Fibroblast of skin of right biceps (primary cell): ENCODE measurements at places on chromosomes 2 and 18.

DNA sequence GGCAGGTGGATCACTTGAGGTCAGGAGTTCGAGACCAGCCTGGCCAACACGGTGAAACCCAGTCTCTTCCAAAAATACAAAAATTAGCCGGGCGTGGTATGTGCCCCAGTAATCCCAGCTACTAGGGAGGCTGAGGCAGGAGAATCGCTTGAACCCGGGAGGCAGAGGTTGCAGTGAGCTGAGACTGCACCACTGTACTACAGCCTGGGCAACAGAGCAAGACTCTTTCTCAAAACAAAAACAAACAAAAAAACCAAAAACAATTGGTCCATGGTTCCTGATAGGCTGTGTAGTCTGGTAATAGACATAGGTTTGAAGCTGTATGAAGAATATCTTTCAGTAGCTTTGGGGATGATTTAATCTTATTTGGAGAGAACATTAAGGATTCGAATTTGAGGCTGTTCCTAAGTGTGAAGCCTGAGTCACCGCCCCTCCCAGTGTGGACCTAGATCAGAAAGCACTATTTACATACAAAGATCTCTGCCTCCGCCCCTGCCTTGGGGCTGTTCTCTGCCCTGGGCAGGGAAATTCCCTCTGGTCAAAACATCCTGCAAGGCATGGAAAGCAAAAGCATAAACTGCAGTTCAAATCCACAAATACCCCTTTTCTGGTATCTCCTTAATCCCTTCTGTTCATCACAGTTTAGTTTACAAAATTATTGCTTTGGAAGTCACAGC, 52.8 kb upstream of the PMAIP1 start:
- DNase-seq, result no peak

DNA sequence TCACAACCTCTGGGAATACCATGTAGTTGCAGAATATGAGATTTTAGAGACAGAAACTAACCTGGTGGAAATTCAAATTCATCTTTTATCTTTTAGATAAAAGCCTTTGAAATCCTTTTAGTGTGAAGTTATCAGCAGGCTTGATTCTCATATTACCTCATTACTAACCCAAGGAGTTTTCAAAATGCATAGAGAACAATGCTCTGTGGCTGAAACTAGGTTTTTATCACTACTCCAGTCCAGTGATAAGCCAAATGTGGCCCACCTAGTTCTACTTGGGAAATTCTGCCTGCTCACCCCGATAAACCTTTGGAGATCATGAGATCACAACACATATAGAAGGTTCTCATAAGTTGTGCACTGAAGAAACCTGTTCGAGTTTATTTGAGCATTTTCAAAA, 121.7 kb downstream of the MMADHC start:
- no peak for DNase-seq

- DNase-seq, result peak; percentile 66
Measured at GRCh38 chr2:207632575-207633493, 7.6 kb upstream of the METTL21A start.

- DNase-seq, result no peak
Measured at GRCh38 chr18:35289727-35290093, 319 bp downstream of the ZSCAN30 start.

- peak; percentile 77 for DNase-seq
Measured at GRCh38 chr2:215269397-215270117, 42.3 kb upstream of the ATIC start.

- DNase-seq, result no peak
Measured at GRCh38 chr2:110866045-110866444, 133.7 kb downstream of the ACOXL start.

- DNase-seq, result peak; percentile 36
Measured at GRCh38 chr2:234998404-234999211, 46.8 kb downstream of the SH3BP4 start.

DNA sequence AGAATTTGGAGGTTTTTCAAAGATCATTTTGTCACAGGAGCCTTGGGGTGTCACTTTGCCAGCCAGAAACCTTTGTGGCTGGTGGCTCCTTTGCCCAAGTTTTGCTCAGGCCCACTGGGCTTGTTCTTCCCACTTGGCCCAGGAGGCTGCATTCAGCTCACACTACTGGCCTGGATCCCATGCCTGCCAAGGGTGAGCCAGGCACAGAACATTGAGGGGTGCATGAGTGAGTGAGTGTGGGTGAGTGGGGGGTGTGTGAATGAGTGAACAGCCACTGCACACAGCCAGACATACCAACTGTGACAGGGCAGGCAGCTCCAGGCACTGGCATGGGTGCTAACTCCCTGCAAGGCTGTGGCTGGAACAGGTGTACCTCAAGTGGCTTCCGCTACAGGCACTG, 39.6 kb downstream of the FAM171B start:
- DNase-seq, result no peak
